ENCODE measurements at places on chromosomes 3 and 15.
A peak's percentile ranks its signal among the peaks of the same experiment; 100 is the strongest.

GRCh38 chr15:67189326-67190051 is 65.0 kb downstream of the AAGAB start:
- DNase-seq: no peak

GRCh38 chr3:14230729-14231128 is 52.1 kb downstream of the LSM3 start:
- DNase-seq: no peak

DNA sequence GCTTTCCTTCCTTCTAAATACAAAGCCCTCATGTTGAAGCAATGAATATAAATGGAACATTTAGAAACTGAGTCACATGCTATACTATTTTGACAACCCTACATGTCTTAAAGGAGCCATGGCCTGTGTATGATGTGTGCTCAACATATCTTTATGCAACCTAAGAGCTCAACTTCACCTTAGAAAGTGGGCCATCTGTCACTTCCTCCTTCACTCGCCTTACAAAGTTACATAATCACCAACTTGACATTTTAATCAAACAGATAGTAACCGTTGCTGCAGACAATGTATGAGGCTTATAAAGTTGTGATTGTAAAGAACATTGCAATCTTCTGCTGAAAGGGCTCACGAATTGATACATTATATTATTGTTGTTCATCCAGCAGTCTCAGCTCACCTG is 163.6 kb downstream of the SERPINI1 start:
- DNase-seq: no peak

DNA sequence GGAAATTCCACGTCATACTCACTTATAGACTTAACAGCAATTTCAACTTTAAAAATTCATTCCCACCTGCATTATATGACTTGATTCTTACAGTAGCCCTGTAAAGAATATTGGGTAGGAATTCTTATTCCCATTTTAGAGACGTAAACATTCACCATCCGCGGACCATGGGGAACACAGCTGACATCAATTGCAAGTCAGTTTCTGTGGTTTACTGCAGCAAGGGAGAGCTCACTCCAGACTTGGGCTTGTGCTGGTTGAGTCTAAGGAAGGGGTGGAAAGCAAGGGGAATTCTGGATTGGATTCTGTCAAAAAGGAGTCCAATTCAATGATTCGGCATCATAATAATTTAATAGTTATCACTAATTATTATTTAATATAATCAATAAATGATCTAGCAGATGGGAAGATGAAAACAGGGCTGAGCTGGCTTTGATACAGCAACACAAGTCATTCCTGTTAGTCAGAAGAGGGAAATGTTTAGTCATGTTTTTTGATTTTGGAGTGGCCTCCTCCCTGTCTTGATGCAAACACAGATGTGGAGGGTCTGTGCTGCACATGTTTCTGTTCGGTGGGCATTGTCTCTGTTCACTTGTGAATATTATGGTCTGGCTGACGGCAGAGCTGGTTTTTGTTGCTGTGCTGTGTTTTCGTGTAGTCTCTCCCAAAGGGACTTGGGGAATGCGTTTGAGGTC is 9.7 kb downstream of the LIPC start:
- DNase-seq: no peak

DNA sequence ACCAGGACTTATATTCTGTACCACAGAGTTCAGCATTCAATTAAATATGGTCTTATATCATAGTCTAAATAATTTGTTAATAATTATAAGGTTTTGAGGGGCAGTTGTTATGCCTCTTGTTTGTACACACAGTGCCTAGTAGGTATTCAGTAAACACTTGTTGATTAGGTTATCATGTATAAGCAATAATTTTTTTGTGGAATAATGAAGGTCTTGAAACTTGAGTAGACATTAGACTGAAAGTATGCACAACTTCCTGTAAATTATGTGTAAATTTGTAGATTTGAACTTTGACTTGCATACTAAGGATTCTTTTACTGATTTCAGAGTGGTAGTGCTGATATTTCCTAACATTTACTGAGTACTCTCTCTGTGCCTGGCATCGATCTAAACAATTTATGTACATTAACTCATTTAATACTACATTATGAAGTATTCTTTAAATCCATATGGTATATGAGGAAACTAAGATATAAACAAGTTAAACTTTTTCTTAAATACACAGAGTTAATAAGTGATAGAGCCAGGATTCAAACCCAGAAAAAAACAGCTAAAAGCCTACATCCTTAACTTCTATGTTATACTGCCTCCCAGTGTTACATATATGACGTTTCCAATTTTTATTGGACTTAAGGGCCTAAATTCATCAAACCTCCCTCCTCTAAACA is 65.1 kb downstream of the GLCE start:
- no peak for DNase-seq

GRCh38 chr3:137988152-137988551 is 21.8 kb upstream of the CLDN18 start:
- DNase-seq: no peak

DNA sequence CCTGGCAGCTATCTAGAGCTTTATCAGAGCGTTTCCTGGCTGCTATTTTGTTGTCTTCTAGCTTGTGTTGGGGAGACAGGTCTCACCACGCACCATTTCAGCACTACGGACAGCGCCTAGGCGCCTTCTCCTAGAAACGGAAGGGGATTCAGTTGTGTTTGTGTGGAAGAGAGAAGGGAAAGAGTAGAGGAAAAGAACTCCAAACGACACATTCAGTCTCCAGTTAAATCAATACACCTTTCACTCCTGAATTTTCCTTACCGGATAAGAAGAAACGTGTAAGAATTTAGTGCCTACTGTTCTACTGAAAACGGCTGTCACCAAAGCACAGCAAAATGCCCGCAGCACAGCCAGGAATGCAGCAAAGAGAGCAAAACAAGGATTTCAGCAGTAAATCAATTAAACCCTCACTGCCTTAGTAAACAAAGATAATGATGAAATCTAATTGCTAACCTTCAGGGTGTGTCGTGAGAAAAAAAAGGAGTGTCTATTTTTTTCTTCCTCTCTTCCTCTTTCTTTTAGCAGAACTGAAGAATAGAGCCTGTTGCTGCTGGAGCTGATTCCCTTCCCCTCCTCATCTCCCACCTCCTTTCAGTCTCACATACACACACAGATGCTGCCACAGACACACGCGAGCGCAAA is 412 bp upstream of the CTXN2 start:
- DNase-seq: no peak

DNA sequence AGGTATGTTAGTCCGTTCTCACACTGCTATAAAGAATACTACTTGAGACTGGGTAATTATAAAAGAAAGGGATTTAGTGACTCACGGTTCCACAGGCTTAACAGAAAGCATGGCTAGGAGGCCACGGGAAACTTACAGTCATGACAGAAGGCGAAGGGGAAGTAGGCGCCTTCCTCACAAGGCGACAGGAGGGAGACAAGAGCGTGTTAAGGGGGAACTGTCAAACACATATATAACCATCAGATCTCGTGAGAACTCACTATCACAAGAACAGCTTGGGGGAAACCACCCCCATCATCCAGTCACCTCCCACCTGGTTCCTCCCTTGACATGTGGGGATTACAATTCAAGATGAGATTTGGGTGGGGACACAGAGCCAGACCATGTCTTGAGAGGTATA is 30.4 kb downstream of the SPRED1 start:
- DNase-seq: no peak

GRCh38 chr3:87856126-87856525 is 202.7 kb downstream of the CGGBP1 start:
- DNase-seq: no peak

DNA sequence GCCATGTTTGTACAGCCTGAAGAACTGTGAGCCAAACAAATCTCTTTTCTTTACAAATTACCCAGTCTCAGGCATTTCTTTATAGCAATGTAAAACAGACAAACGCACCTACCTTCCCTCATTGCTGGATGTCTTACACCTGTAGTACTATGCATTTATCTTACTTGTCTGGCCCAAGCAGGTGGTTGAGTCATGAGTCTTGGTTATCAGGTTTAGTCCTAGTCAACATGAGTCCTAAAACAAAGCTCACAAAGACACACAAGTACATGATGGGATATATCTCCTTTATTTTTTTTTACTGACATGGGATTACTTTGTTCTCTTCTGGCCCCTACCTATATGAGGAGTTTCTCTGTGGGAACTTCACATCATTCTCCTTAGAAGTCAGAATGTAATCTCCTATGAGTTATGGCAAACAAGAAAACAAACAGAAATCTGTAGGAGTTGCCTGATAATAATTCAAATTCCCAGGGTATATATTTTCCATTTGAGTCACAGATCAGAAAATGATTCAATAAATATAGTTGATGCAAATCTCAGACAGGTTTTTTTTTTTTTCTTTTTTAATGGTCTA is 33.6 kb upstream of the PLSCR2 start:
- no peak for DNase-seq

DNA sequence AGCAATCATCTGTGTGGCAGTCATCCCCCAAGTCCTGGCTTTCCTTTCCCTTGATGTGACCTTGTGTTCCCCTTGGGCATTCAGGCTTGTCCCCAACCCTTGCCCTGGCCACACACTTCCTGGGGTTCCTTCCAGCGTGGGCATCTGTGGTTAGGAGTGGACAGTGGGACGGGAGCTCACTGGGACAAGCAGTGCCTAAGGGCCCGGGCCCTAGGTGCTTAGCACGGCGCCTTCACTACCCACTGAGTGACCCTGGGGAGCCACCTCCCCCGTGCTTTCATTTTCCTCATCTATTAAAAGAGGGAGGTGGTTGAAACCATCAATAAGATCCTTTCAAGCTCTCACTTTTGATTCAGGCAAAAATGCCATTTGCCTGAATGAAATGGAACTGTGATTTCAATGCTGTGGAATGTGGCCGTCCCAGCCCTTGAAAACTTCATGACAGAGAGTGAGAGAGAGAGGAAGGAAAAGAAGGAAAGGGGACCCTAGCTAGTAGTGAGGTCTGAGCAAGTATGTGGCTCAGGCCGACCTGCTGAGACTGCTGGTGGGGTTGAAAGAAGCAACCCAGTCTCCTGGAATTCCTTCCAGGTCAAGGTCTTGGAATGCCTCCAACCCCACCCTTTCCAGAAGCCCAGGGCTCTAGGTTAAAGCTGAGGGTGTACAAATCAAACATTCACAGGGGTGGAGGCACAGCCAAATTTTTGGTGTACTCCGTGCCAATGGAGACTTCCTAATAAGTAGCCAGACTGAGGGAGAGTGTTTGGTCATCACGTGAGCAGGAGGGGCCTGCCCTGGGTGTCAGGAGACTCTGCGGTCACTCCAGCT is 302.9 kb downstream of the TLE3 start:
- DNase-seq: no peak

DNA sequence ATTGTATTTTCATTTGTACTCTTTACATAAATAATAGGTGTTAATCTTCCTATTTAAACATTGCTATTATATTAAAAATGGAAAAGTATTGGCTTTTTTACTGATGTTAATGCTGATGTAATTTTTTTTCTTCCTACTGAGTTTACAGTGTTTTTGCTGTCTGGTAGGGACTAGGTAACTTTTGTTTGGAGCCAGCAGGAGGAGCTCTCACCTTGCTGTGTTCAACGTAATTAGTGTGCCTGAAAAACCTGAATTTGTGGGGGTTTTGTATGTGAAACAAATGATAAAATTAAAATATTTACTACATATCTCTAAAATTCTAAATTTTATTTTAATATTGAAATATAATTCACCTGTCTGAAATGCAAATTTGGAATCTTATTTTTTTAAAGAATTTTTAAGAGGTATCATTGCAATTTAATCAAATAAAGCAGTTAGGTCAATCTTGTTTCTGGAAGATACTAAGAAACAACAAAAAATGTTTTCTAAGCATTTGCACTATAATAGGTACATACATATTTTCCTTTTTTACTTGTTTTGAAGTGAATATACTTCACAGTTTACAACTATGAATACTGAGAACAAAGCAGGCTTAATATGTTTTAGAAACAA is 48.8 kb downstream of the EPHA6 start:
- no peak for DNase-seq

DNA sequence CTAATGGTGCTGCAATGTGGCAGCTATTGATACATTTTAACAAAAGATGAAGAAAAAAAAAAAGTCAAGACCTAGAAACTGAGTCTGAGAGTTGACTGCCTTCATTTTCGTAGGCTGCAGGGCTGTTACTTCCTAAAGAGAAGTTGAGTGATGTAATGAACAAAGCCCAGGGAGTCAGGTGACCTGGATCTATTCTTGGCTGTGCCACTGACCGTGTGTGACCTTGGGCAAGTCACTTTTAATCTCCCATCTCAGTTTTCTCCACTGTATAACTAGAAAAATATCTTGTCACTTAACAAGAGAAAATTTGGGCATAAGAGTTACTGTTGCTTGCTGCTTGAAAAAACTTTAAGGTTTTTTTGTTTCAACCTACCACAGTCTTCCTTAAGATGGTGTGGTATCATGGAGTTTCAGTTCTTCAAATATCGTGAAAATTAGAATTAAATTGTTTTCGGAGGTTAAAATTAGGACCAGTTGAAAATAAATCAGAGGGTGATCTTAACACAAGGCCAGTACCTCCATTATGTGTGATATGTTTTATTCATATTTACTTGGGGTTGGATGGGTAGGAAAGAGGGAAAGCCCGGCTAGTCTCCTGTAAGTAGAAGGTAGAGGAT is 5.8 kb downstream of the FMN1 start:
- no peak for DNase-seq

DNA sequence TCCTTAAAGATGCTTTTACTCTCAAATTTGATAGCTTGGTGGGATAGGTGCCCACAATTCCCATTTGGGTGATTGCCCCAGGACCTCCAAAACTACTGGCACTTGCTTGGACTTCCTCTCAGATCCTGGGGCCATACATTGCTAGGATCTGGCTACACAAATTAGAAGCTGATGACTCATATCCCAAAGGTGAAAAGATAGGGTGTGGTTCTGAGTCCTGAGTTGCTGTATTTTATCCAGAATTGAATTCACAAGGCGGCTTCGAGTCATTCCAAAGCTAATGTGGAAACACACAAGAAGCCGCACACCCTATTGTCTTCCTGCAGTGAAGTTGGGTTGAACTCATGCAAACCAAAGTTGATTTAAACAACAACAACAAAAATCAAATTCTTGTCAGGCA is 53.4 kb downstream of the DUT start:
- no peak for DNase-seq

GRCh38 chr3:22887664-22888291 is 315.3 kb upstream of the UBE2E2 start:
- no peak for DNase-seq

DNA sequence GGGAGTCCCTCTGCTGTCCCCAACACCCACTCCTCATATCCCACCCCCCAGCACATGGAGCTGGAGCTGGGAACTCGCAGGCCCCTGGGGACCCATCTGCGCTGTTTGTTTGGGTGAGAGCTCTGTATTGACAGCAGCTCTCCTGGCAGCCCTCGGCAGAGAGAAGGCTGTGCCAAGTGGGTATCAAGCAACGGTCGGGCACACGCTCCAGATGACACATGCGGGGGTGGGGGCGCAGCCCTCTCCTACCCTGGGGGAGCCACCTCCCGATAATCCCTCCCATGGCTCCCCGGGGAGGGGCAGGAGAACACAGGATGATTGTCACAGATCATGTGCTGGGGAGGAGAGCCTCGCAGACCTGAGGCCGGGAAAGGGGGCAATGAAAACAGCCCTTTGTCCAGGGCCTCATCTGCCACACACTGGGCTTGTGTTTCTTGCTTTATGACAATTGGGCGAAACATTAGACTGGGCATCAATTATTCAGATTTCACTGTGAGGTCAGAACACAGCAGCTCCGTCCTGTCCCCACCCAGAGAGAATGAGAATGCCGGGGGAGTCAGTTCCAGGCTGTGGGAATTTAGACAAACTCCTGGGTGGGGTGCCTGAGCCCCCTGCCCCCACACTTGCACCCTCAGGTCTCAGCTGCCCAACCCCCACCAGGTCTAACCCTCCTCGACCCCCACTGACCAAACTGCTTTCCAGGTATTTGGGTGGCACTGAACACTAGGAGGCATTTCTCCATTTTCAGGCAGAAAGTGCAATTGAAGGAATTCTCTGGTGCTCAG is 46.4 kb upstream of the KLF13 start:
- peak; percentile 57 for DNase-seq

- DNase-seq: no peak
These were observed 30.0 kb upstream of the SLC6A1 start for GRCh38 chr3:10962481-10963036.

All from NCI-H2107 (cell line).